Neural progenitor cell (in vitro differentiated cells): ENCODE measurements at places on chromosomes 1 and 21. TPM values are rescaled to one million over a fixed set of nuclear protein-coding genes. Genes with fewer than 3 reads are reported as not detected.

POGZ gene
- total RNA-seq = 61.5 and 71.6 TPM in 2 replicates

THEMIS2 gene
- total RNA-seq = 1.7 and 6.7 TPM in 2 replicates

TMPRSS2 gene
- total RNA-seq = 0.99 and 1.5 TPM in 2 replicates

B3GALT2 gene
- not detected in 2 replicates for total RNA-seq

RNU1-1 gene
- total RNA-seq = under 0.01 TPM in 2 replicates

EPS8L3 gene
- total RNA-seq = not detected in 2 replicates

FMO3 gene
- not detected in 2 replicates for total RNA-seq

ANGPTL3 gene
- not detected in 2 replicates for total RNA-seq

SLC30A2 gene
- total RNA-seq = not detected in 2 replicates

G0S2 gene
- total RNA-seq = 0.93 TPM in 1 of 2 replicates, not detected in the other

DNA sequence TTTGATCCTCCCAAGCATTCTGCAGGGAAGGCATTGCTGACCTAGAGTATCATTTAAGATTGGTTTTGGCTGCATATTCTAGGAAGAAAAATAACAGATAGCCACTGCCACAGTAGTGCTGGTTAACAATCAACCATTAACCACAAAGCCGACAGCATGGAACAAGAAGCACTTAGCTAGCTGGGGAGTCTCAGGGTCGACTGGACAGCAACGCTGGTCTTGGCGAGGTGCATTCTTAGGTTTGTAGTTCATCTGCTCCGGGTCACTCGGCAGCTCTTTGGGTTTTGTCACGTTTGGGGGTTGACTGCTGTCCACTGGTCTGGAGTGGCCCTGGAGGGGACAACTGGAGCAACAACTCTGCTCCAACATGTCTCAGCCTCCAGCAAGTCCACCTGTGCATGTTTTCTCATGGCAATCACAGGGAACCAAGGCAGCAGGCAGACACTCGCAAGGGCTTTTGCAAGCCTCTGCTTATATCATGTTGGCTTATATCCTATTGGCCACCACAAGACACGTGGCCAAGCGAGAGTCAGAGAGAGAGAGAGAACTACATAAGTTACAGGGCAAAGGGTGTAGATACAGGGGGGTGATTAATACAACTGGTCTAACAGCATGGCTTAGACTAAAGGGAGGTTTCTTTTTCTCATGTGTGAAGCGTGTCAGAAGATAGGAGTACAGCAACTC lies 99.5 kb downstream of the LACTBL1 start:
- DNase-seq = no peak
- no peaks in the 10 kb centered on the region for H3K27me3 ChIP-seq
- no peaks in the 10 kb centered on the region for H3K36me3 ChIP-seq
- no peak overlapping the region for H3K27ac ChIP-seq
- no peak overlapping the region for H3K4me3 ChIP-seq

- DNase-seq = no peak
- H3K27ac ChIP-seq = no peak overlapping the region
- H3K36me3 ChIP-seq = no peaks in the 10 kb centered on the region
- no peak overlapping the region for H3K4me3 ChIP-seq
- H3K27me3 ChIP-seq = no peaks in the 10 kb centered on the region
Observed at GRCh38 chr1:177744906-177745305, 225.0 kb downstream of the SEC16B start.

GRCh38 chr1:42723511-42723910 lies 16.5 kb downstream of the CLDN19 start:
- H3K4me1 ChIP-seq = no peaks in the 10 kb centered on the region
- H3K27me3 ChIP-seq = no peaks in the 10 kb centered on the region
- no peak overlapping the region for H3K27ac ChIP-seq

- H3K4me3 ChIP-seq = no peak overlapping the region
- H3K4me1 ChIP-seq = no peaks in the 10 kb centered on the region
- no peak overlapping the region for H3K27ac ChIP-seq
- DNase-seq = no peak
Observed at GRCh38 chr1:159581422-159581821, 6.2 kb upstream of the APCS start.

GRCh38 chr1:5813480-5813879 lies 178.7 kb downstream of the NPHP4 start:
- DNase-seq = no peak
- H3K27ac ChIP-seq = no peak overlapping the region
- H3K36me3 ChIP-seq = no peaks in the 10 kb centered on the region
- H3K27me3 ChIP-seq = no peaks in the 10 kb centered on the region

DNA sequence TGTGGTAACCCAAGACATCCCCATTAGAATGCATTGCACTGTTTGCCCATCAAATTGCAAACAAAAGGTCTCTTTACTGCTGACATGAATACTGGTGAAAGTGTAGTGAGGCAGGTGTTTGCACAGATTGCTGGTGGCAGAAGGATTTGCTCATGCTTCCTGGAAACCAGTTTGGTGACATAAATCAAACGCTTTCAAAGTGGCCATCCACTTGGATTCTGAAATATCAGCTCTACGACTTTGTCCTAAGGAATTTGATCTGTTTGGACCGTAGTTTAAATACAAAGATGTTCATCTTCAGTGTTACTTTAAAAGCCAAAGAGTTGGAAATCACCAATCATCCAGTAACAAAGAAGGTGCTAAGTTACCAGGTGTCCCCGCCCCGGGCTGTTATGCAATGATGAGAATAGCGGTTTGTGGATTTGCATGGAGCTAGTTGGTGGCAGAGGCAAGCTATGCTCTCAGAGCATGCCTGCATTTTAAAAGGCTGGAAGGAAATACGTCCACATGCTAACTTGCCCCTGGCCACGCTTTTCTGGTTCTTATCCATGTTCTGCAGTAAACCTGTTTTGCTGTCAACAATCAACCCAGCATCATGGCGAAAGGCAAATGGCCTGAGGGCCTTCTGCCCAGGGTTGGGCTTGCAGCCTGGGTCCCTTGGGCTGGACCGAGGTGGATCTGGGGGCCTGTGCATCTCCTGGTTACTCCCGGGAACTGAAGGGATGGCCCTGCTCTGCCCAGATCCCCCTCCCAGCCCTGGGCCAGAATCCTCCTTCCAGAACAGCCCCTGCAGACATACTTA lies 49.2 kb downstream of the UMODL1 start:
- no peaks in the 10 kb centered on the region for H3K36me3 ChIP-seq
- H3K27me3 ChIP-seq = peaks cover 13% of the 10 kb centered on the region
- DNase-seq = no peak
- no peak overlapping the region for H3K4me3 ChIP-seq
- no peak overlapping the region for H3K27ac ChIP-seq

DNA sequence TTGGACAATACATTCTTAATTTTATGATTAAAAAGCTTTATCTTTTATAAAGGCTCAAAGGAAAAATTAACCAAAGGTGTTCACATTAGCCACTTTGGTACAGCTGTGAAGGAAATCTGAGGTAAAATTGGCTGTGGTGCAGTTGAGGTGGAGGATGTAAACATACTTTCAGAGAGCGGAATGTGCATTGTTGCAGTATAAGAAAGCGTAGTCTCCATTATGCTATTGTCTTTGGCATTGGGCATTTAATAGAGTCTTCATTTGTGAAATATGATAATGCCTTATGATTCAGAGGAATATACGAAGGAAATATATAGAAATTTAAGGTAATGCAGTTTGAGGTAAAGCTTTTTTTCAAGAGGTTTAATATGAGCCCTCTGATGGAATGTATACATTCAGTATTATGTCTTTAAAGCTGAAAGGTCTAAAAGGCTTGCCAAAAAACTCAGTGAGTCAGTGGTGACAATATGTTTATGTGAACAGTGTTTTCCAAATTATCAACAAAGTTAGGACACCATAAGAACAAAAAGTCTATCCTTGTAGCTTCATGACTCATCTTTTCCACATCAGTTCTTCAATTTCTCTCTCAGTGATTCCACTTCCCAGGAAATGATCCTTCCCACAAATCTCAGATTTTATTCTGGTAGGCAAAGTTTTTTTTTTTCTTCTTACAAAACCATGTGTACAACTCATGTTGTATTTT lies 26.9 kb upstream of the DDR2 start:
- no peaks in the 10 kb centered on the region for H3K27me3 ChIP-seq
- H3K4me3 ChIP-seq = no peak overlapping the region
- no peak for DNase-seq

GRCh38 chr21:39141502-39141901 lies 41.7 kb downstream of the PSMG1 start:
- H3K4me1 ChIP-seq = no peaks in the 10 kb centered on the region
- H3K4me3 ChIP-seq = no peak overlapping the region
- DNase-seq = no peak
- H3K27ac ChIP-seq = no peak overlapping the region
- H3K27me3 ChIP-seq = no peaks in the 10 kb centered on the region

- no peak within 1 kb of the TSS for H3K27ac ChIP-seq
- H3K27me3 ChIP-seq = peaks cover 58% of the 10 kb centered on the region
Observed at GRCh38 chr1:84892705-84893618, at the start of gene LPAR3. Gene LPAR3, minus strand, starts transcription at chr1:84893206. Its CDS starts 27,086 bp downstream, at chr1:84866120.

DNA sequence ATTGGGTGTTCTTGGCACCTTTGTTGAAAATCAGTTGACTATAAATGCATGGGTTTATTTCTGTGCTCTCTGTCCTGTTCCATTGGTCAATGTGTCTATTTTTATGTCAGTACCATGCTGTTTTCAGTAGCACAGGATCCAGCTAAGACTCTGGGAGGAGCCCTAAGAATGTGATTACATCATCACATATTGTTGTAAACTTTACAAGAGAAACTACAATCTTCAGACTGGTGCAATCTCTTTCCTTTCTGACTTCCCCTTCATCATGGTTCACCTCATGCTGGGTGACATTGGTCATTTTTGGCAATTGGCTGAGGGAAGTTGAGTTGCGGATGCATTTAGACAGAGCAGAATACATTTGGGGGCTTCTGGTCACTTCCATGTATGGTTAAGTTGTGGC lies 88.4 kb downstream of the C21orf91 start:
- DNase-seq = no peak
- no peak overlapping the region for H3K27ac ChIP-seq
- H3K4me1 ChIP-seq = no peaks in the 10 kb centered on the region
- no peak overlapping the region for H3K4me3 ChIP-seq
- H3K27me3 ChIP-seq = no peaks in the 10 kb centered on the region
- no peaks in the 10 kb centered on the region for H3K36me3 ChIP-seq

GRCh38 chr1:48017716-48018115 lies 20.5 kb upstream of the TRABD2B start:
- DNase-seq = no peak
- H3K4me1 ChIP-seq = no peaks in the 10 kb centered on the region
- H3K36me3 ChIP-seq = no peaks in the 10 kb centered on the region
- H3K4me3 ChIP-seq = no peak overlapping the region
- H3K27me3 ChIP-seq = peaks cover 27% of the 10 kb centered on the region

DNA sequence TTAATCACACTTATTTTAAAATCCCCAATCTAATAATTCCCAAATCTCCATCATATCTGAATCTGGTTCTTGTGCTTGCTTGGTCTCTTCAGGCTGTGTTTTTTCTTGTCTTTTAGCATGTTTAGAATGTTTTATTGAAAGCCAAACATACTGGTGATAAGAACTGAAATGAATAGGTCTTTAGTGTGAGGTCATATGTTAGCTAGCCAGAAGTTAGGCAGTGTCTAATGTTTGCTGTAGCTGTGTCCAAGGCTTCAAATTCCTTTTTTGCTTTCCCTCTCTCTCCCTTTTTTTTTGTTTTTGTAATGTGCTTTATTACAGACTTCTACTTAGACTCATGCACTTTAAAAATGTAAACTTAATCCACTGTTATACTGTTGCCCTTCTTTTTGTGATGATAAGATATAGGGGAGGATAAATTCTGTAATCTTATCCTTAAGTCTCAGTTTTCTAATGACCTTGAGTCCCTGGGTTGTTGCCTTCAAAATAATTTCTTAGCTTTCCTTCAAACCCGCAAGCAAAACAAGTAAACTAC lies 725.1 kb downstream of the BRINP3 start:
- no peaks in the 10 kb centered on the region for H3K4me1 ChIP-seq
- no peak overlapping the region for H3K27ac ChIP-seq
- H3K4me3 ChIP-seq = no peak overlapping the region
- no peak for DNase-seq
- no peaks in the 10 kb centered on the region for H3K27me3 ChIP-seq

- H3K36me3 ChIP-seq = no peaks in the 10 kb centered on the region
- no peak for DNase-seq
- H3K4me1 ChIP-seq = no peaks in the 10 kb centered on the region
- no peak overlapping the region for H3K4me3 ChIP-seq
- H3K27me3 ChIP-seq = no peaks in the 10 kb centered on the region
Observed at GRCh38 chr1:188670837-188671236, 1806.8 kb downstream of the BRINP3 start.

DNA sequence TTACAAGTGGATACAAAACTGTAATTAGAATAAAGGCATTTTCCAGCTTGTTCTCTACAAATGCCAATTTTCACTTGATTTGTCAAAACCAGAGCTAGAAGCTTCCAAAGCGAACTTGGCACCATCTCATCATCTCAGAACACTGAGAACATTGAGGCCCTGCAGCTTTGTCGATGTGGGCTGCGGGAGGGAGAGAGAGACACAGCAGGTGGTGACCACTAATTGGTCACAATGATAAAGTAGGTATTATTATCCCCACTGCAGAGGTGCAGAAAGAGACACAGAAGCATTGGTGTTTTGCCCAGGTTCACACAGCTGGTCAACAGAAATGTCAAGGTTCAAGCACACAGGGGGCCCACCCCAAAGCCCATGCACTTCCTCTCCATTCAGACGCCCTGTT lies 72.2 kb upstream of the KRTAP19-8 start:
- H3K36me3 ChIP-seq = no peaks in the 10 kb centered on the region
- H3K4me3 ChIP-seq = no peak overlapping the region
- H3K27me3 ChIP-seq = no peaks in the 10 kb centered on the region
- H3K27ac ChIP-seq = no peak overlapping the region
- DNase-seq = no peak
- no peaks in the 10 kb centered on the region for H3K4me1 ChIP-seq

- no peak overlapping the region for H3K27ac ChIP-seq
- H3K27me3 ChIP-seq = no peaks in the 10 kb centered on the region
- no peaks in the 10 kb centered on the region for H3K36me3 ChIP-seq
- no peak for DNase-seq
Observed at GRCh38 chr1:54557671-54558355, 9.8 kb downstream of the ACOT11 start.

DNA sequence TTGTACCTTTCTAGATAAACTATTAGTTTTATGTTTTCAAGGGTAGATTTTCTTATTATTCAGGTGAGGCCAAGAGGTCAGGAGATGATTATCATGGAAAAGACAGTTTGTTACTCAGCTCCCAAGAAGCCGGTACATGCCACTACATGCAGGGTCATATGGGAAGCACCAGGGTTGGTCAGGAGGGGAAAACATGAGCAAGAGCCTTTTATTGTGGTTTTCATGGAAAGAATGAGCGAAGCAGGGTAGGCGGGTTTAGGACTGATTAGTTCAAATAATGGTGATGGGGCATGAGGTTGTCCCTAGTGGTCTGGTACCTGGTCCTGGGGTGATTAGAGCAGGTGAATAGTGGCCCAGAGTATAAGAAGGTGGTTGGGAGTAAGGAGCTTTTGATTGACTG lies 189.9 kb downstream of the APP start:
- no peak for DNase-seq
- peaks cover 21% of the 10 kb centered on the region for H3K4me1 ChIP-seq
- H3K27me3 ChIP-seq = no peaks in the 10 kb centered on the region
- H3K4me3 ChIP-seq = no peak overlapping the region
- H3K36me3 ChIP-seq = peaks cover 15% of the 10 kb centered on the region
- no peak overlapping the region for H3K27ac ChIP-seq

- no peaks in the 10 kb centered on the region for H3K36me3 ChIP-seq
- no peak for DNase-seq
- H3K4me1 ChIP-seq = peaks cover 8% of the 10 kb centered on the region
- H3K27me3 ChIP-seq = no peaks in the 10 kb centered on the region
Observed at GRCh38 chr1:233993651-233994050, 89.2 kb downstream of the SLC35F3 start.

GRCh38 chr21:45472445-45473365 lies 67.7 kb downstream of the COL18A1 start:
- no peak overlapping the region for H3K4me3 ChIP-seq
- no peaks in the 10 kb centered on the region for H3K27me3 ChIP-seq
- no peak overlapping the region for H3K27ac ChIP-seq

GRCh38 chr1:22362626-22363402 lies 88.8 kb upstream of the ZBTB40 start:
- H3K4me1 ChIP-seq = no peaks in the 10 kb centered on the region
- H3K36me3 ChIP-seq = no peaks in the 10 kb centered on the region
- no peak overlapping the region for H3K27ac ChIP-seq
- no peak for DNase-seq
- H3K27me3 ChIP-seq = peaks cover 10% of the 10 kb centered on the region
- H3K4me3 ChIP-seq = no peak overlapping the region
